ENCODE measurements at places on chromosomes 5 and 9.

GRCh38 chr5:59236448-59236847, 653.6 kb downstream of the RAB3C start:
- DNase-seq: no peak

GRCh38 chr9:4096121-4096520, 203.7 kb downstream of the GLIS3 start:
- DNase-seq: no peak

GRCh38 chr5:1959231-1959630, 76.5 kb upstream of the IRX4 start:
- DNase-seq: no peak

DNA sequence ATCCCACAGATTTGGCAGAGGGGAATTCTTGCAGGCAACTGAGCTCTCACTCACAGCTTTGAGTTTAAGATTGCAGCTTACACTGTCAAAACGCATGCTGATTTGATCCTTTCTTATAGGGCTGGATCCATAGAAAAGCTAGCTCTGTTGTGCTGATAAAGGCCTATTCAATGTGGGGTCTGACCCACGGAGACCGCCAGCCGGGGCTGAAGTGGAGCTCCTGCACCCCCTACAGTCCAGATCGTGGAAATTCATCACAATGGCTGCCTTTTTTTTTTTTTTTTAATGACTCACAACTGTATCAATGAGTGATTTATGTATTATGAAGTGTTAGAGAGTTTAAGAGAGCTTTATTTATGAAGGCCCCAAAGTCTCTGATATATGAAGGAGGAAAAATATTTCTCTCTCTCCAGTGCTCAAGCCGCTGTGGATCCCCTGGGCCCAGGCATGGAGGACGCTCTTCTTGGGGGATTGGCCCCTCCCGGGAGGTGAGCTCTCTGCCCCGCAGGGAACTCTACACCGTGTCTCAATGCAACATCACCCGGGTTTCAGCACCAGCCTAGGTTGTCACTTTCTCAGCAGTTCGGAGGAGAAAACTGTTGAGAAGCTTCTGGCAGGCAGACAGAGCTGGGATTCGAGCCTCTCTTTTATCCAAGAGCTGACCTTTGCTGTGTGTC, 700.2 kb downstream of the IRX1 start:
- no peak for DNase-seq

DNA sequence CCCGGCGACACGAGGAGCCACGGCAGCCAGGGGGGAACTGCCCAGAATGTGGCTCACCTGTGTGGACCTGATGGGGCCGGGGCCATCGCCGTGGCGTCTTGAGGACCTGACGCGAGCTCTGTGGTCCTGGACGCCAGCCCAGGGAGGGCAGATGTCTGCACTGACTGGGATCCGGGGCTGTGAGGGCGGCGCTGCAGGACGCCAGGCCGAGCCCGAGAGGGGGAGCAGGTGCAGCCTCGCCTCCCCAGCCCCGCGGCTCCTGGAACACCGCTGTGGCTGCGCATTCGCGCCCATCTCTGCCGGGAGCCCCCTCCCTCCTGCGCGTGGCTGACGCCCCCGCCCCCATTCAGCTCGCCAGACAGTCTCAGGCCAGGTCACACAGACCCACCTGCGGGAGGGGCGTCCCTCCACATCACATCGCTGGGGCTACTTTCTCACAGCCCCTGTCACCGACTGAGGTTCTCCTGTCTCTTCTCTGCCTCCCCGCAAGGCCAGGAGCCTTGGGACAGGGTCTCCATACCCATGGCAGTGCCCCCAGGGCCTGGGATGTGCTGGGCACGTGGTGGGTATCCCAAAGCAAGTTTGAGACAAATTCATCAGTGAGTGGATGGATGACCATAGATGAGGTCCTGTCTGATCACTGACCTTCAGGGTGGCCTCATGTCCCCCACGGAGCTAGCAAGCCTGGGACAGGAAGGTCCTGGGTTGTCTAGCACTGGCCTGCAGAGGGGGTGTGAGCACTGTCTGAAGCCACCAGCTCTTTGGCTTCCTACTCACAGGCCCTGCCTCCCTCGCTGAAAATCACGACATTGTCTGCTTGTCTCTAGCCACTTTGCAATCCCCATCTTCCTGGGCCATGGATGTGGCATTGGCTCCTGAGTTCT, 47.3 kb downstream of the RASGEF1C start:
- no peak for DNase-seq

DNA sequence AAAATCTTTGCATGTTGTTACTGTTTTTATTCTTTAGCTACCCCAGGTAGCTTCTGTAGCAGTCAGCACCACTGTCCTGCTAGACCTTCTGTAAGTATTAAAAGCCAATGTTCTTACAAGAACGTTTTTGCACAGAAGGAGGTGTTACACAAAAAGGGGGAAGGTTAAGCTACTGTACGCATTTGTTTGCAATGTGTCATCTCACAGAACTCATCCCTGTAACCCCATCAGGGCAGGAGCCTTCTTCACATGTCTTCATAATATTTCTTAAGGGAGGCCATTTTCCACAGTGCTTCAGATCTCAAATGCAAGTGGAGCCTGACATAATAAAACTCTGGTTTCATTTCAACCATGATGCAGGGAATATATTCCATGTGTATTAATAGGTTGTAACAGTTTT, 67.9 kb downstream of the OSMR start:
- DNase-seq: no peak

DNA sequence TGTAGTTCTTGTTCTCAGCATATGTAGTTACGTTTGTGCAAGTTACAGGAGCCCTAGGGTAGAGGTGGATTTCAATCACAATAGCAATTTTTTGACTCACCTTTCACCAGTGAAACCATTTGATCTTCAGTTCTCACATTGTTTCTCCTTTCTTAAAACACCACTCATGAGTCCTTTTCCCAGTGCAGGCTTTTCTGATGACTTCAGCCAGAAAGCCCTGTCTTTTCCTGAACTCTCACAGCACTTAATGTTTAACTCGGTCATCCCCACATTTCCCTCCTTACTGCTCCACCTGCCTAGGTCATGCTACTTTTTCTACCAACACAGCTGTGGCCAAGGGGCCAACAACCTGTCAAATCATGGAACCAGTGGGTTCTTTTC, 37.9 kb downstream of the ARHGEF28 start:
- DNase-seq: no peak

DNA sequence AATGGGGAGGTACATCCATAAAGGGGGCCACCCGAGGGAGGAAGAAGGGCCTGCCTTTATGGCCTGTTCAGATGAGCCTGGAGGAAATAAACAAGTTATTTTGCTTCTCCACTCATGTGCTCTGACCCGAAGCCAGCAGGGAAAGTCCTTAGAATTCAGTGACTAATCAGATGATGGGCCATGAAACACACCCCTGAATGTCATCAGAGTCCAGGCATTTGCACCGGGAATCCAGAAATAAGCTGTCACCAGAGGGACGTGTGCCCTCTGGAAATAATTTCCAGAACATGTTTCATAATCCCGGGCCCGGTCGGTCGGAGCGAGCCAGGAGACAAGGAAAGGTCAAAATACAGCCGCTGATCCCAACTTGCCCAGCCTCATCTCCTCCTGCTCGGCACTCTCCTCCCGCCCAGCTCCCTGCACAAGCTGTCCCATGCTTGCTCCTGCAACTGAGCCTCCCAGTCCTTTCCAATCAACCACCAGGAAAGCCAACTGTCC, 73.6 kb upstream of the ZNF622 start:
- DNase-seq: no peak

GRCh38 chr5:66417781-66418180, 178.4 kb upstream of the MAST4 start:
- DNase-seq: no peak

DNA sequence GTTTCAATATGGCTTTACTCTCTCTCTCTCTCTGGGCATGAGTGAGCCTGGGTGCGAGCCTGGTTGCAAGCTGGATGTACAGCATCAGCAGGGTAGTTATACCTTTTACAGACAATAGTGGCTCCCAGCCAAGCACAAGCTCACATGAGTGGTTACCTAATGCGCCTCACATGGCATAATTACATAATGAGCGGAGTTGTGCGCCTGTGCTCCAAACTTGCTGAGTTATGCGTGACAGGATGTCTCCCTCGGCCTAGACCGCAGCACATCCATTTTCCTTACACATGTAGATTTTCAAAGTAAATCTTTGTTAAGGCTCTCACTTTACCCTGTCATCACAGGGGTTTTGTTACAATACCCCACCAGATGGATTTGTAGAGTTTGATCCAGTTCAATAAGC, 233.5 kb upstream of the WWC1 start:
- DNase-seq: no peak

- no peak for DNase-seq
Measured at GRCh38 chr5:73117088-73117740, 3.2 kb upstream of the TMEM171 start.

- DNase-seq: peak; percentile 41
Measured at GRCh38 chr5:176959051-176959450, 47.5 kb downstream of the UIMC1 start.

GRCh38 chr9:71748280-71748743, 20.0 kb downstream of the CEMIP2 start:
- no peak for DNase-seq

GRCh38 chr5:139446956-139447779, 7.8 kb upstream of the DNAJC18 start:
- no peak for DNase-seq

DNA sequence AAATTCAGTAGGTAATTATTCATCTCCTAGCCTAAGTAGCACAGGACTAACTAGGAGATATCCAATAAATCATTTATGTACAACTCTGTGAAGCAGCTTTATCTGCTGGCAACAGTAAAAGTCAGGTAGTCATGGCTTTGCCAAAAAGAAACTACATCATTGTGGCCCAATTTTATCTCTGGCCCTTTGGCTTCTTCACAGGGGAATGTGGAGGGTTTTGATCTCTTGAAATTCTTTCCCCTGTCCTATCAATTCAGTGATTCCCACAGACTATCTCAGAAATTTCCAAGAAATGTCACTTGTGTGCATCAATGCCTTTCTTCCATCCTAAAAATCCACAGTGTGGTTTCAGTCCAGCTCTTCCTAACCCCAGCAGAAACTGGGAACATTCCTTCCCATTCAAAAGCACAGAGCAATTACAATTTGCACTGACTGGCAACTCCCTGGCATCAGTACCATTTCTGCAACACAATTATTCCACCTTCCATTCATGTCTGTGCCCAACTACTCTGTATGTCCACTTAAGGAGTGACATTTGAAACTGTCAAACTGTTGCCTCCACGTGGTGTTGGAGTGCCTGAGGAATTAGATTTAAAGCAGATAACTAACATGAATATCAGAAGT, 6.6 kb downstream of the CDC14B start:
- DNase-seq: no peak

DNA sequence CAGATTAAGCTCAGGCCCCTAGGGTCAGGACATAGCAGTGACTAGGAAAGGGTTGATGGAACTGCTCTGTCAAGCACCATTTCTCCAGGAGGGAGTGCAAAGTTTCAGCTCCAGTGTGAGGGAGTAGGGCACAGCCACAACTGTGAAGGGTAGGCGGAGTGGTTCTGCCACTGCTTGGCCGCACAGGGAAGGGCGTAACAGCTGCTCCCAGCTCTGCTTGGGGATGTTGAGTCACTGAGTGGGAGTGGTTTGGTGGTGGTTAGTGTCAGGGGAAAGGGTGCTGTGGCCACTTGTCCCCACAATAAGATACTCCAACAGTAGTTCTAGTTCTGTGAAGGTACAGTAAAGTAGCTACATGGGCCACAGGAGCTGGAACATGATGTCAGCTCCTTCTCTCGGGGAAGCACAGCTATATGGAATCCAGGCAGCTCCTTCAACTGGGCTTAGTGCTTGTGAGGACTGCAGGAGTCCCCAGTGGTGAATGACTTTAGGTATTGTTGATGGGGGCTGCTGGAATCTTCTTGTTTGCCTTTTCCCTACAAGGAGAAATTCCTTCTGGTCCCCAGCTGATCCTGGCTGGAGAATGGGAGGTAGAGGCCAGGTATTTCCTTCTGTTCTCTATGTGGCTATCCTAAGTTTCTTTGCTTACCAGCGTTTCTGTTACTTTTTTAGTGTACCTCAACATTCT, 314.5 kb downstream of the SPATA31D1 start:
- DNase-seq: no peak

DNA sequence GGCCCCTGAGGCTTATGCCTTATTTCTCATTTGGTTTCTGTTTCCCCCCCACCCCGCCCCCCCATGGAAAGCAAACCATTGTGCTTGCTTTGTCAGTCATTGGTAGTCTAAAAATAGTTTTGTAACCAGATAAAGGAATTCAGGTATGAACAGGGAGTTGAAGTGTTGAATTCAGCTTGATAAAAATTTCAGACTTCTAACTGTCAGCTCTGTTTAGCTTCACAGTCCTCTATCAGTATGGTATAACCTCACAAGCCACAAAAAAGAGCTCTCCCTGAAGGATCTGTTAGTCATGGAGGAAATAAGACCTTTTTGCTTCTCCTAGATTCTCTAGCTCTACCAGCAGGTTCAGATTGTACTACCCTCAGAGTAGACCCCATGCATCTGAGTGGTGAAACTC, 378.1 kb downstream of the TMEM38B start:
- no peak for DNase-seq

DNA sequence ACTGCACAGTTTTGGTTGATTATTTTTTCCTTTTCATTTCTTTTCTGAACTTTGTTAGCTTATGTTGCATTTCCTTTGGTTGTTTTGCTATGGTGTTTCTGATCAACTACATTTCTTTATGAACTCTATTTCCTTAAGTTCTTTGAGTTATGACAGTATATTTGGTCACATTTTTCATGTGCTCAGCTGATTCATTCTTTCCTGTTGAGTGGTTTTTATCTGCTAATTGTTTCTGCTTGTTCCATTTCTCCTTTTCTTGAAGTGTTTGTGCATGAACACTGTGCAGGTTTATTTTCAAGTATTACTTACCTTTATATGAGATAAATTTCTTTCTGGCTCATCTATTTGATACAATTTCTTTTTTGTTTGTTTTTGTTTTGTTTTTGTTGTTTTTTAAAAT, 50.9 kb upstream of the MACIR start:
- DNase-seq: no peak

DNA sequence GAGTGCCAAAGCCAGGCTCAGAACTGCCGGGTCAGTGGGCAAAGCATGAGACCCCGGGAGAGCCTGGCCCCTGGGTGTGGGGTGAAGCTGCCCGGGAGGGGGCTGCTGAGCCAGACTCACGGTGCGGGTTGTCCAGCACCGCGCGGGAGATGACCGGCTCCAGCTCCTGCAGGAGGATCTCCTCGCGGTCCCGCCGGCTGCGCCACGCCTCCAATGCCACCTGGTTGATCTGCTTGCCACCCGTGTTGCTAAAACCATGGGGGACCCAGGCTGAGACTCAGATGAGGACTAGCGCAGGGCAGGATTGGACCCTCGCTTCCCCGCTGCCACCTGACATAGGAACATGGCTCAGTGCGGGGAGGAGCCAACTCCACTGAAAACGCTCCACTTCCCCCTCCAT, 2.6 kb downstream of the TOR2A start:
- DNase-seq: no peak

DNA sequence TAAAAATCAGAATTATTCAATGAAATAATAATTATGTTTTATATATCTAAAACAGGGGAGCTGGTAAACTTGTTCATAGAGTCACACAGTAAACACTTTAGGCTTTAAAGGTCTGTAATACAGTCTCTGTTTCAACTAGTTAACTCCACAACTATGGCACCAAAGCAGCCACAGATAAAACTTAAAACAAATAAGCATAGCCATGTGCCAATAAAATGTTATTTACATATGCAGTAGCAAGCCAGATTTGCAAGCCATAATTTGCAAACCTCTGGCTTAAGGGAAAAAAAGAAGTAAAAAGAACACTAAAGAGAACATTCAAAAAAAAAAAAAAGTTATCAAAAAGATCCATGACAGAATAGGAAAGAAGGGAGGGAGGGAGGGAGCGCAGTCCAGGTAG, 24.9 kb downstream of the RICTOR start:
- no peak for DNase-seq

- no peak for DNase-seq
Measured at GRCh38 chr5:61612431-61612830, 280.4 kb downstream of the ZSWIM6 start.

Measured in NCI-H2081 treated with DMSO at 0.1 percent for 48 hours (cell line).